ENCODE measurements at places on chromosomes 7 and 10.

DNA sequence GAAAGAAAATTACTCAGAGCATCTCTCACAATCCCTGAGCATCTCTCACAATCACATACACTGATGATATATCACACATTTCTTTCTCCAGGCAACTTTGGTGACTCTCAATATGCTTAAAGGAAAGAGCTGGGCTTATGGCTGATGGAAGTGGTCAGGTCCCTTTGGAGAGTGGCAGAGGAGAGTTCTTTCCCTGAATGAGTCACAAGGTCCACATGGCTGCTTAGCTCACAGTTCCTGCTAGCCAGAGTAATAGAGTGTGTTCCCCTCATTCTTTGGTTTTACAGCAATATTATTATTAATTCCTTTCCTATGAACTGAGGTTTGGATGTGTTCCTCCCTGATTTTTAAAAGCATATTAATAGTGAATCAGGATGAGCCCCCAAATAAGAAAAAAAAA lies 287.4 kb downstream of the C7orf25 start:
- DNase-seq, result no peak

- peak; percentile 50 for DNase-seq
These were observed 112.1 kb downstream of the FAM53B start for GRCh38 chr10:124632064-124632531.

- no peak for DNase-seq
These were observed 173.5 kb downstream of the KCNMA1 start for GRCh38 chr10:77463967-77464745.

- no peak for DNase-seq
These were observed 213.5 kb downstream of the PTPRN2 start for GRCh38 chr7:158374146-158374545.

GRCh38 chr10:98257198-98257597 lies 10.8 kb downstream of the LOXL4 start:
- DNase-seq, result no peak

GRCh38 chr7:142327628-142328405 lies 70.0 kb upstream of the PRSS58 start:
- DNase-seq, result no peak

GRCh38 chr7:26073041-26073440 lies 79.0 kb upstream of the NFE2L3 start:
- no peak for DNase-seq

GRCh38 chr10:130336617-130337304 lies 200.6 kb downstream of the GLRX3 start:
- no peak for DNase-seq
